ENCODE measurements at places on chromosomes 13 and 19. TPM values are rescaled to one million over a fixed set of nuclear protein-coding genes. Genes with fewer than 3 reads are reported as not detected.

DNA sequence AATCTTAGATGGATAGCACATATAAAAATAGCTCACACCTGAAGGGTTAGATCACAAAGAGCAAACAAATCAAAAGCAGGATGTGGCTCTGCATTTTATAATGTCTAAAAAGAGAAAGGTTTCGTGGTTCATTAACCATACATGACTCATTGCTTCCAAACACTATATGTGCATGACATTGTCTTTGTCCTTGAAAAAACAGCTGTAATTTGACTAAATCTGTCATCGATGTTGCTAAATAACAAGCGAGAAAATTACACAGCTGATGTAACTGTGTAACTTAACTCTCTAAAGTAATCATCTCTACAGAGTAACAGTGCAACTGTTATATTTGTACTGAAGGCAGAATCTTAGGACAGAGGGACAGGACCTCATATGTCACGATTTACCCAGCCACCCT is 383.1 kb upstream of the GPC6 start:
- no peak for DNase-seq

DNA sequence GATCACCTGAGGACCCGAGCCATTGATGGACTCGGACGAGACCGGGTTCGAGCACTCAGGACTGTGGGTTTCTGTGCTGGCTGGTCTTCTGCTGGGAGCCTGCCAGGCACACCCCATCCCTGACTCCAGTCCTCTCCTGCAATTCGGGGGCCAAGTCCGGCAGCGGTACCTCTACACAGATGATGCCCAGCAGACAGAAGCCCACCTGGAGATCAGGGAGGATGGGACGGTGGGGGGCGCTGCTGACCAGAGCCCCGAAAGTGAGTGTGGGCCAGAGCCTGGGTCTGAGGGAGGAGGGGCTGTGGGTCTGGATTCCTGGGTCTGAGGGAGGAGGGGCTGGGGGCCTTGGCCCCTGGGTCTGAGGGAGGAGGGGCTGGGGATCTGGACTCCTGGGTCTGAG is 888 bp downstream of the FGF21 start:
- no peak for DNase-seq

- no peak for DNase-seq
Measured at GRCh38 chr19:48284896-48285295, 15.0 kb downstream of the ZNF114 start.

GRCh38 chr19:10858204-10858828 is 10.1 kb downstream of the C19orf38 start:
- DNase-seq = no peak

DNA sequence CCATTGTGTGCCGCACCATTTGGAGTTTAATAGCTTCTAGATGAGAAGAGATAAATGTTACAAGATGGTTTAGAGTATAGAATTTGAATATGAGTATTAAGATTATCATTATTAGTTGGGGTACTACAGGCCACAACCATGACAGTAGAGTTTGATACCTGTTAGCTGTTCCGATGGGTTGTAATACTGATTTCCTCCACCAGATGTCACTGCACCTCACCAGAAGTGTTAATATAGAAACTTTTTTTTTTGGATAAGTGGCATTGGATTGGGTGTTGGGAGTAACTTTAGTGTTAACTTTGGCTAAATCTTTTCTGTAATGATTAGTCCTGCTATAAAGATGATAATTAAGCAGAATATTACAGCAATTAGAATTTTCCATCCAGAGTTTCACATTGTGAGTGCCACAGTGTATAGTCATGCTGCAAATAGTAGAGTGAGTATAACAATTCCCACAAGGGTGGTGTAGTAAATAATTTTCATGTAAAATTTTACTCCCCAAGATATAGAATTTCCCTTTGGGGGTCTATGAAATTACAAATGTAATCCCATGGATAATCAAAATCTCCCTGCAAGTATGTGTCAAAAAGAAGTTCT is 56.3 kb downstream of the PSG3 start:
- DNase-seq = no peak

- peak; percentile 13 for DNase-seq
Measured at GRCh38 chr13:22648320-22648801, 532.4 kb upstream of the SGCG start.

DNA sequence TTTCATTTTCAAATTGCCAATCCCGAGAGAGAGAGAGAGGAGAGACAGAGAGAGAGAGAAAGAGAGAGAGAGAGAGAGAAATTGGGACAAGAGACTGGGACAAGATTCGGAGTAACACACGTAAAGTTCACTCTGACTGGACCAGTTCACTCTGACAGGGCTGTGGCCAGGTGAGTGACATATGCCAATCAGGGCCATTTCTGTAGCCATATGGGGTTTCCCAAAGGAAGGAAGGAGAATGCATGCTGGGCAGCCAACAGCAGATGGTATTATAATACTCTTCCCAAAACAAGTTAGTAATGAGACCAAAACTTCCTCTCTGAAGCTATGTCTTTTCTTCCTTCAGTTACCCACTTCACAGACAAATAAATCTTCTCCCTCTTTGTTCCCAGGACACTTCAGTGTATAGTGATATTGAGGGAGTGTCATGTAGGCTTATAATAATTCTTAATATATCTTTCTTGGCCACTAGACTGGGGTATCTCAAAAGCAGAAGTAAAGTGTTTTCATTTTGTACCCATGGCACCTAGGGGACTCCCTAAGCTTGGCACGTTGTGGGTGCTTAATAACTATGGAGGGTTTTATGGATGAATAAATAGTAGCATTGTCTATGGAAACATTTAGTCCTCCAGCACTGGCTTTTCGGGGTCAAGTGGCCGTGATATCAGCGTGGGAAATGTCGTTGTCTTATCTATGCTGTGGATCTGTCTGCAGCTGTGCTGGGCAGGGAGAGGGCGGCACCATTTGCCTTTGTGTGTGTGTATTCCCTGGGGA is 51.6 kb downstream of the SERP2 start:
- no peak for DNase-seq

GRCh38 chr13:33307843-33308242 is 22.3 kb upstream of the STARD13 start:
- no peak for DNase-seq

- DNase-seq = no peak
Measured at GRCh38 chr19:5440299-5440698, 14.9 kb upstream of the ZNRF4 start.

- no peak for DNase-seq
Measured at GRCh38 chr13:75489502-75490263, 7.7 kb upstream of the TBC1D4 start.

GRCh38 chr13:40640202-40640601 is 26.2 kb downstream of the FOXO1 start:
- no peak for DNase-seq

DNA sequence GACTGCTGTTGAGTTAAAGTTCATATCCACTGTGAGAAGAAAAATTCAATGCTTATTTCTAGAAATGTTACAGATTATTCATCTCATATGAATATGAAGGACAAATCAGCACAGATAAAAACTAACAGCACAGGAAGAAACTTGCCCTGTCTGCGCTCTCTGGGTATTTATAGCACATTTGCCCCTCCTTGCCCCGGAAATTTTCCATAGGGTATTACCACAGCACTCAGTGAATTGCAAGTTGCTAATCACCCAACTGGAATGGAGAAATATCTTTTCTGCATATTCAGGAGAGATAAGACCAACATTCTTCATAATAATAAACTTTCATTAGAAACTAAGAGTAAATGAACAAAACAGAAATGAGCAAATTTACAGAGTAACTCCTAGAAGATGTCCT is 318.0 kb upstream of the KLF12 start:
- no peak for DNase-seq

GRCh38 chr19:4913996-4914735 is 4.9 kb downstream of the UHRF1 start:
- DNase-seq = no peak

GRCh38 chr13:110236431-110236830 is 70.5 kb downstream of the COL4A1 start:
- no peak for DNase-seq

DNA sequence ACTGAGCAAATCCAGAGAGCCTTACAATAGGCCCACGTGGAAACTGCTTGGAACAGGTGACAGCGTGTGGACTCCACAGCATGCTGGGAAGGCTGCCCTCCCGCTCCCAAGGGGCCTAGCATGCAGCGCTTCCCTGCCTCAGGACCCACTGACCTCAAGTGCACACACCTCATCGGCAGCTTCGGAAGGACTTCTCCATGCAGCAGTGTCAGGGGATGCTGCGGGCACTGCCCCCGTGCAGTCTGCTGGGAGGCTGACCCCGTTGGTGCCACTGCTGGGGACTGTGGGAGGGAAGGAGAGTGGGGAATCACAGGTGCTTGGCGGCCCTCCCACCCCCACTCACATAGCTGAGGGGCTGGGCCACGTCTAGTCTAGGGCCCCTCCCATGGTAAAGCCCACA is 17.2 kb downstream of the CAPS start:
- no peak for DNase-seq

- DNase-seq = no peak
Measured at GRCh38 chr19:10222201-10222890, 8.8 kb downstream of the S1PR2 start.

DNA sequence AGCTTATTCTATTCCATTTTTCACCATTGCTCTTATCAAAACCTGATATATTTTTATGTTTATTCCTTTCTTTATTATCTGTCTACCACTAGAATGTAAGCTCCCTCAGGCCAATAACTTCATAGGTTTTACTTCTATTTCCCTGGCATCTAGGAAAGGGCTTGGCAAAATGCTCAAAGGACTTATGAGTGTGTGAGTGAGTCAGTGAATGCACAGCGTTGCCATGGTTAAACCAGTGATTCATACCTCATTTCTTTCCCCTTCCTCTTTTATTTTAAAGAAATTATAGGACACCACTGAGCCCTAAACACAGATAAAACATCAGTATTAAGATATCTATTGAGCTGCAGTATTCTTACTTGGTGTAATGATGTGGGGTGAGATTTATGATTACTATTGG is 162.1 kb downstream of the GPC6 start:
- DNase-seq = no peak

- DNase-seq = no peak
Measured at GRCh38 chr13:30581582-30581981, 36.1 kb upstream of the USPL1 start.

GRCh38 chr13:30222254-30222653 is 85.1 kb downstream of the KATNAL1 start:
- no peak for DNase-seq

DNA sequence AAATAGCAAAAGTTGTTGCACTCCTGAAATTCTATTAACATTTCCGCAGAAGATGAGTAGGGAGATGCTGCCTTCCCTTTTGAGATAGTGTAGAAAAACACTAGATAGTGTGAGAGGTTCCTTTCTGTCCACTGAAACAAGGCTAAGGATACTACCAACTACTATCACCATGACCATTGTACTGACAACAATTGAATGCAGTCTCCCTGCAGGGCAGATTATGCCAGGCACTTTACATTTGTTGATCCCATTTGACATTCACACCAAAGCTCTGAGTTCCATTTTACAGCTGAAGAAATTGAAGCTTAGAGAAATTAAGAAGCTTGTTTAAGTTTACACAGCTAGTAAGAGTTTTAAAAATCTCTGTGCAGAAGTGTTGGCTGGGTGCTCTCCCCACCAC is 55.0 kb downstream of the CYSLTR2 start:
- DNase-seq = no peak

- no peak for DNase-seq
Measured at GRCh38 chr13:107964395-107964794, 250.9 kb downstream of the LIG4 start.

- DNase-seq = no peak
Measured at GRCh38 chr19:55660404-55660803, 5.6 kb downstream of the U2AF2 start.

Gene LHFPL6
- polyA plus RNA-seq = 40.2 TPM

Gene KIR2DL1
- polyA plus RNA-seq = not detected

Gene PRKCSH
- polyA plus RNA-seq = 299 TPM

Gene KHSRP
- polyA plus RNA-seq = 243 TPM

Gene CLDN10
- 114 TPM for polyA plus RNA-seq

Gene PSG6
- polyA plus RNA-seq = 0.10 TPM
